Natural killer cell treated with Interleukin-12 subunit alpha and Interleukin-12 subunit beta and Interleukin-15 and Interleukin-18, amount 100 ng/mL, for 72 hours (primary cell): ENCODE measurements at places on chromosomes 16 and 17. TPM values are rescaled to one million over a fixed set of nuclear protein-coding genes. Genes with fewer than 3 reads are reported as not detected.

GRCh38 chr16:88790312-88791211, 5.5 kb upstream of the PIEZO1 start:
- no peaks in the 10 kb centered on the region for H3K27me3 ChIP-seq
- no peaks in the 10 kb centered on the region for H3K36me3 ChIP-seq
- H3K4me3 ChIP-seq = peak overlapping the region; percentile 66
- peak; percentile 75 for DNase-seq

GRCh38 chr17:6346986-6347385, 87.9 kb downstream of the AIPL1 start:
- H3K4me3 ChIP-seq = no peak overlapping the region
- H3K27me3 ChIP-seq = peaks cover 19% of the 10 kb centered on the region
- no peak overlapping the region for H3K27ac ChIP-seq

GRCh38 chr17:28494445-28495188, 11.5 kb upstream of the FOXN1 start:
- H3K36me3 ChIP-seq = no peaks in the 10 kb centered on the region
- no peak overlapping the region for H3K4me3 ChIP-seq
- H3K27me3 ChIP-seq = peaks cover 8% of the 10 kb centered on the region
- DNase-seq = peak; percentile 77
- no peaks in the 10 kb centered on the region for H3K4me1 ChIP-seq

- H3K36me3 ChIP-seq = peaks cover 27% of the 10 kb centered on the region
- no peak overlapping the region for H3K27ac ChIP-seq
- no peak for DNase-seq
- no peaks in the 10 kb centered on the region for H3K4me1 ChIP-seq
- no peak overlapping the region for H3K4me3 ChIP-seq
Observed at GRCh38 chr16:89233678-89234490, 16.4 kb downstream of the ZNF778 start.

- no peaks in the 10 kb centered on the region for H3K27me3 ChIP-seq
- no peak overlapping the region for H3K27ac ChIP-seq
- peaks cover 9% of the 10 kb centered on the region for H3K4me1 ChIP-seq
Observed at GRCh38 chr16:75420987-75421819, 12.1 kb downstream of the CFDP1 start.

DNA sequence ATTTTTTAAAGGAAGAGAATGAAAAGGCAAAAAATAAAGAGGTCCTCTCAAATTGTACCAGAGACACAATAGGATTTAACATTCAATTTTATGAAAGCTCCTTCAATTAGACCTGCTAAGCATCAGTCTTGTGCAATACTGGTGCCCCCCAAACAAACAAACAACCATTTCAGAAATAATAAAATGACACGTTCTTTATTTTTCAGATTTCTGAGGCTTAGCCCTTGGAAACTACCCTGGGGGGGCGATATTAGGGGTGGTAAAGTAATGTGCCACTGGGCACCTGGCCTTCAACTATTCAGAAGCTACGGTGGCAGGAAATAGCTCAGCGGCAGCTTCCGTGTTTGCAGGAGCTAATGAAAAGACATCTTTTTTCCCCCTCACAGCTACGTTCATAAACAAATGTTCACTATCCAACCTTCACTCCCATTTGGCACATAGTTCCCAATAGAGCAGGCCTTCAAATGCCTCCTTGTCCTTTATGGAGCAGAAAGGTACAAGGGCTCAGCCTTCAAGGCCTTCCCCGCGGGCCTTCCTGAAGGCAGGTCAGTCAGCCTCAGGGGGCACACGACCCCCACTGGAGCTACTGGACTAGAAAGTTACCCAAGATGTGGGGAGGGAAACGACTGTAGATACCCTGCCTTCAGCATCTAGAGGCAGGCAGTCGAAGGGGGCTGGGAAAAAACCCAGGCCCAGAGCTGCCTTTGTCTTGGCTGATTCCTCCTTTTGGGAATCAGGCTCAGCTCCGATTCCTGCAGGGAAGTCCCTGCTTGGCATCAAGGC, 44.1 kb downstream of the TBX4 start:
- peak overlapping the region; percentile 51 for H3K4me3 ChIP-seq
- H3K27me3 ChIP-seq = peaks cover 7% of the 10 kb centered on the region
- H3K27ac ChIP-seq = peak overlapping the region; percentile 87
- peaks cover 9% of the 10 kb centered on the region for H3K4me1 ChIP-seq
- DNase-seq = no peak

The CDH16 gene
- total RNA-seq = not detected

The PYCARD gene
- 29.8 TPM for total RNA-seq

The SCN4A gene
- not detected for total RNA-seq

The KRT16 gene
- not detected for total RNA-seq
